ENCODE measurements at places on chromosomes 6 and 20.

GRCh38 chr6:134491477-134491876 lies 173.6 kb upstream of the SGK1 start:
- no peak for DNase-seq

DNA sequence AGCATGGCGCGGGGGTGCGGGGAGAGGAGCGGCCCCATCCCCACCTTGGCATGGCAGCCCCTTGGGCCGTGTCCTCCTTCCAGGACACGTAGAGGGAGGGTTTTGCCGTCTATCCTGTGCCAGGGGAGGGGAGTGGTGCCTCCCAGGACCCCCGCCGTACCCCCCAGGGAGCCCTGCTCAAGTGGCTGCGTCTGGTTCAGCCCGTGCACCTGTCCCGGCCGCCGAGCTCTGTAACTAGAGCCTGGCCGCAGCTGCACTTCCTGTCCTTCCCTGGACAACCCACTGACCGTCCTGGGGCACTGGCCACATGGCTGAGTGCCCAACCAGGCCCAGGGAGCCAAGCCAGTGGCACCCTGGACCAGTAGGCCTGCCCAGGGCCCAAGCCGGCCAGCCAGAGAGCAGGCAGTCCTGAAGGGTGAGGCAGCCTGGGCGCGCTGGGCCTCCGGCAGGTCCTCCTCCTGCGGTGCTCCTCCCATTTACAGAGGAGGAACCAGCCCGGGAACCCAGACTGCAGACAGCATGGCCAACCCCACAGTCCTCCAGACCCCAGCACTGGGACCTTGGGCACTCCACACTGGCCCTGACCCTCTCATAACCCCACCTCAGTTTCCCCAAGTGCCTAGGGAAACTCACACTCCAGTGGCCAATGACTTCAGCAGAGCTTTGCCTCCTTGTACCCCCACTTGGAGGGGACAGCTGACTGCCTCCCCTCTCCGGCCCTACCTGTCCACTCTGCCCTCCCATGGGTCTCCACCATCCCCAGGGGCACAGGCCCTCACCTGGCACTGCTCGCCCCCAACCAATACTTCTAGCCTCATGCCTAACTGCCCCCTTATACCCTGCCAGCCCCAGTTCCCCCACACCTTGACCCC lies 8.7 kb downstream of the LAMA5 start:
- no peak for DNase-seq

DNA sequence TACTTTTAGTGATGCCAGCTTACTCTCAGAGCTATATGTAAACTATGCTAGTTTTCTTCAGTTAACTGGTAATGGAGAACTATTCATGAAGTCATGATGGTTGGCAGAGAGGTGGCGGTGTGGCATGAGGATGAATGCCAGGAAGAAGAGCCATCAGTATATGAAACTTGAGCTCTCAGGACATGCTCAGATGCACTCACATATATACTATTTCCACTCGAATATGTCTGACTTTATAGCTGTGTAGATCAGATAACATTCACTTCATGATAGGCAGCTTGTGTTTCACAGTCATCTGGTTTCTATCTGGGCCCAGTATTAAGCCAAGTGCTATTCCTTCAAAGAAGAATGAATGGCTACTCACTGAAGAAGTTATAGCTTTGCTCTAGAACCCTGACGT lies 46.2 kb upstream of the CEP85L start:
- DNase-seq = no peak

GRCh38 chr20:10735195-10735949 lies 61.6 kb upstream of the JAG1 start:
- no peak for DNase-seq

- DNase-seq = no peak
These were observed 12.9 kb downstream of the SOD2 start for GRCh38 chr6:159680104-159680503.

DNA sequence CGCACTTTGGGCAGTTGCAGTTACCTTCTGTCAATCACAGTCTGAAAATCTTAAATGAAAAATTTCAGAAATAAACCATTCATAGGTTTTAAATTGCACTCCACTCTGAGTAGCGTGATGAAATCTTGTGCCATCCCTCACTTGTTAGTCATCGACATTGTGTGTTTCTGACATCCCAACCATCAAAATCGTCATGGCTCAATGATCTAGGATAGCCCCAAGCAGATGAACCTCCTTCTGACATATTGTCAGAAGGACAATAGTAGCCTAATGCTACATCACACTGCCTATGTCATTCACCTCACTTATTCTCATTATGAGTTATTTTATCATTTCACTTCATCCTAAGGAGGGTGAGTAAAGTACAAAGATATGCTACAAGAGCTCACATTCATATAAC lies 284.8 kb downstream of the PTPRK start:
- no peak for DNase-seq

GRCh38 chr6:79536585-79536953 lies 661 bp downstream of the LCA5 start:
- no peak for DNase-seq

GRCh38 chr6:43722920-43723545 lies 35.4 kb upstream of the MRPS18A start:
- no peak for DNase-seq
